ENCODE measurements at places on chromosomes 3 and 15.
A peak's percentile ranks its signal among the peaks of the same experiment; 100 is the strongest.

- DNase-seq, result no peak
Measured at GRCh38 chr15:78103406-78104118, 11.2 kb downstream of the SH2D7 start.

GRCh38 chr3:195701042-195701915 lies 19.5 kb upstream of the MUC20 start:
- DNase-seq, result no peak

DNA sequence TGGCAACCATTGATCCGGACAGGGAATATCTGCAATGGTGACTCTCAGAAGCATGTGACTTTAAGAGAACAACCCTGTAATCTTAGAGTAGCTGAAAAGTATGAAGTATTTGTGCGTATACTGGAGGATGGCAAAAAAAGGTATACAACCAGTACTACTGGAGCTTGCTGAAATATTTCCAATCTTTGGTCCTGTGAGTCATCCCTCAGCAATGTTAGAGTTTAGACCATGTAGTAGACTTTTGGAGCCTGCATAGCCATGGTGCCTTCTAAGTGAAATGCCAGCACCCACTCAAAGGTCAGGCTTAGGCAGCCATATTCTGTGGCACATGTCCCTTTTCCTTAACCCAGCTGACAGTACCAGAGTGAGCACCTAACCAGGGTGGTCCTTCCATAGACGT lies 429.4 kb downstream of the NTRK3 start:
- no peak for DNase-seq

- no peak for DNase-seq
Measured at GRCh38 chr3:28673446-28673845, 324.8 kb upstream of the AZI2 start.

- no peak for DNase-seq
Measured at GRCh38 chr15:66187271-66187670, 66.3 kb downstream of the MEGF11 start.

DNA sequence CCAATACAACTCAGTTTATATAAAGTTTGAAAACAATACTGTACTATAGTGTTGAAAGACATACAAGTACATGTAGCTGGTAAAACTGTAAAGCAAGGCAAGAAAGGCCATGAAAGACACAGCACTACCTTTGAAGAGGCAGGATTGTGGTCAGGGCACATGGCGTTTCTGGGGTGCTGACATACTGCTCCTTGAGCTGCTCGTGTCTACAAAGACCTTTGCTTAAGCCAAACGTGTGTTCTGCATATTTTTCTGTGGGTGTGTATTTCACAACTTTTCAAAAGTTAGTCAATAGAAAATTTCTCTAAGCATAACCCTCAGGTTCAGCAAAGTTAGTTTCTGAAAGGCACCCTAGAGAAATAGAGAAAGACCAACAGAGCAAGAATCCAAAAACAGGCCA lies 14.1 kb upstream of the TOPAZ1 start:
- DNase-seq, result no peak

- DNase-seq, result no peak
Measured at GRCh38 chr3:153023896-153024295, 138.1 kb upstream of the RAP2B start.

- DNase-seq, result peak; percentile 95
Measured at GRCh38 chr15:57527382-57528091, 64.2 kb upstream of the MYZAP start.

DNA sequence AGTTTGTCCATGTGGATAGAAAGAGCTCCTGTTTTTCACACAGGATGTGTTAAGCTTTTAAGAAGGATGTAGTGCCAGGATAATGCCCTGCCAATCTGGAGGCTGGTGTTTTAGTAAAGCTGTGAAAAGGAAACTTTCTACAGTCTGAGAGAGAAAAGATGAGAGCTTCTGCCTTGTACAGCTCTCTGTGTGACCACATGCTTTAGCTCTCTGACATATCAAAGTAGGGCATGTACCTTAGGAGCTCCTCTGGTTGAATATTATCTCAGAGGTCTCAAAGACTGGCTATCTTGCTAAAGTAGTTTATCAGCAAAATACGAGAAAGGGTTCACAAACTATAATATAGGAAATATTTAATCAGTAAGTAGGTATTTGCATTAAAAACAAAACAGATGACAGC lies 30.4 kb downstream of the CDIN1 start:
- DNase-seq, result peak; percentile 47

- no peak for DNase-seq
Measured at GRCh38 chr3:31754575-31755278, 222.0 kb downstream of the STT3B start.

Data from NCI-H1417 (cell line).